ENCODE measurements at places on chromosomes 4 and X.

DNA sequence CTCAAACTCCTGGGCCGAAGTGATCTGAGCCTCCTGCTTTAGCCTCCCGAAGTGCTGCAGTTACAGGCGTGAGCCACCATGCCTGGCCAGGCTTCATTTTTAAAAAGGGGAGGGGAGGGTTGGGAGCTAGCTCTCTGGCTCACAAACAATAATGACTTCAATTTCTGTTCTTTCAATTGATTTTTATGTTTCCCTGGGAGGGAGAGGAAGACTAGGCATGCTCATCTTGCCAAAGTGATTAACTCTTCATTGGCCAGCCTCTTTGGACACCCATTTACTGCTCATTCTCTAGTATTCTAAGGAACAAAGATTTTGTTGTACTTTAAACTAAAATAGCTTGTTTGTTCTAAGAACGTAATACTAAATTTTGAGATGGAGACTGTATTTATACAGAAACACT is 43.4 kb upstream of the TRIM2 start:
- DNase-seq = no peak

- DNase-seq = no peak
Observed at GRCh38 chrX:107626916-107627315, 1.4 kb upstream of the PRPS1 start.

GRCh38 chr4:134708026-134708425 is 506.4 kb upstream of the PABPC4L start:
- no peak for DNase-seq

GRCh38 chrX:15242899-15243555 is 26.9 kb downstream of the ASB9 start:
- DNase-seq = peak; percentile 68

GRCh38 chrX:47248576-47248975 is 15.8 kb downstream of the USP11 start:
- no peak for DNase-seq

GRCh38 chrX:130857207-130857606 is 45.8 kb downstream of the ENOX2 start:
- DNase-seq = no peak

DNA sequence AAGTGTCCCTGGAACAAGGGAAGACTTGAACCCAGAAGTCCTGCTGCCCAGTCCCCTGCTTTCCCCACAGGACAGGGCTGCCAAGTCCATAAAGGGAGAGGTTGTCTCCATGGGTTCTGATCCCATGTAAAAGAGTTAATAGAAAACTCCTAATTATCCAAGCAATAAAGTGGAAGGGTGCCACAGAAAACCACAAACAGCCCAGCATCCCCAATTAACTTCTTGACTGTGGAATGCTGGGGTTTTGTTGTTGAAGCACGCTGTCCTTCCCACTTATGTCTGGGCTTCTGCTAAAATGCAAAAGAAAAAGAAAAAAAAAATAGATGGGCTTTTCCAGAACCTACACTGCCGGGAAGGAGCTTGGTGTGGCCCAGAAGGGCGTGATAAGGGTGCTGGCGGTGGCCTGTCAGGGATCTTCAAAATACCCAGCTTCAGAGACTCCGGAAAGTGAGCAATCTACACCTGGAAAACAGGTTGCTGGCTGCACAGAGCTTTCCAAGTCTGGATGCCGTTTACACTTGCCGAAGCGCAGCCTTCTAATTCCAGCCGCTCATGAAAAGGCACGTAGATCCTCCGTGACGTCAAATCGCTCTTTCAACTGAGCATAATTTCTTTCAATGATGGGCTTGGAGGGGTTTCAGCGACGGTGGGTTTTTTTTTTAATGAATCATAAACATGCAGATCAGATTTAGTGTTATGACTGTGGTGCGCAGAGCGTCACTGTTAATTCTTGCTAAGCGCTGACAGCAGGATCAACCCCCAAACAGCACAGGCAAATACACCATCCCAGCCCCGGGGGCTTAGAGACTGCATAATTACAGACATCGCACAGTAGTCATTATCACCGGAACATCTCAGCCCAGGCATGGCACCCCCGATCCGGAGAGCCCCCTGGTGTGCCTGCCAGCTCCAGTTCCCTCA is 197.6 kb downstream of the BCOR start:
- no peak for DNase-seq

DNA sequence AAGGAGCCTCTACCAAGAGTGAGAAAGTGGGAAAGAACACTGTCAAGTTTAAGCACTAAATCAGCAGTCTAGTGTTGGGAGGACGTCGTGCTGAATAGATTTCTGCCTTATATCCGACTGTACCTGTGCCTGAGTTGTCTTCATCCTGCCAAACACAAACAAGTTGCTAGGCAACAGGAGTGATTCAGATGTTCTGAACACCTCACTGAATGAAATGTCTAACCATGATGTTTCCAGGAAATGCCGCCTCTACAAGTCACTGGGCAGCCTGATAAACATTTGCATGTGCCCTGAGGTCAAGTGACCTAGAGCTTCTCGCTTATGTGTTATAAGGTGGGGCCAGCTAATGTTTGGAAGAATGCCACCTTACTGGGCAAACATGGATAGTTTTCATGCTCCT is 37.9 kb downstream of the SGMS2 start:
- peak; percentile 97 for DNase-seq

DNA sequence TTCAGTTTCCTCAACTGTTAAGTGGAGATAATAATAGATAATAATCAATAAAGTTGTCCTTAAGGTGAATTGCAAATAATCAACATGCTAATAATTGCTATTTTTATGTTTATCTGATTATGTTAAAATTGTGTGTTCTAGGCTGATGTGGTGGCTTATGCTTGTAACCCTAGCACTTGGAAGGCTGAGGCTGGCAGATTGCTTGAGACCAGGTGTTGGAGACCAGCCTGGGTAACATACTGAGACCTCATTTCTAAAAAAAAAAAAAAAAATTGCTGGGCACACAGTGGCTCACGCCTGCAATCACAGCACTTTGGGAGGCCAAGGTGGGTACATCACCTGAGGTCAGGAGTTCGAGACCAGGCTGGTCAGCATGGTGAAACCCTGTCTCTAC is 175.2 kb downstream of the GC start:
- no peak for DNase-seq

DNA sequence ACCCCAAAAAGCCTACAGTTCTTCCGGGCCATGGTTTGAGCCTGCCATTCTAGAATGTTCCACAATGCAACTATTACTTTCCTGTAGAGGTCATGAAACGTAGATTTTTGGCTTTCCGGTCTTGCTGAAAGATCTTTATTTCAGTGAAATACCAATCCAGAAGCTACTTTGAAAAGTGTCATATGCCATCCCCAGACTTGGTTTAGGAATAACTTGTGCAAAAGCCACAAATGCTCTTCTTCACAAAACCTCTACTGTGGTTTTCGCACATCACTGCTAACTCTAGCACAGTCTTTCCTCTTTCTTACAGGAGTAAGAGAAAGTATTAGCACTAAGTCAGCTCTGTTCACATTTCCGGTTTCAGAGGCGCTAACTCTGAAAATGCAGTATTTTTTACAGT is 12.7 kb upstream of the CD40LG start:
- DNase-seq = no peak

DNA sequence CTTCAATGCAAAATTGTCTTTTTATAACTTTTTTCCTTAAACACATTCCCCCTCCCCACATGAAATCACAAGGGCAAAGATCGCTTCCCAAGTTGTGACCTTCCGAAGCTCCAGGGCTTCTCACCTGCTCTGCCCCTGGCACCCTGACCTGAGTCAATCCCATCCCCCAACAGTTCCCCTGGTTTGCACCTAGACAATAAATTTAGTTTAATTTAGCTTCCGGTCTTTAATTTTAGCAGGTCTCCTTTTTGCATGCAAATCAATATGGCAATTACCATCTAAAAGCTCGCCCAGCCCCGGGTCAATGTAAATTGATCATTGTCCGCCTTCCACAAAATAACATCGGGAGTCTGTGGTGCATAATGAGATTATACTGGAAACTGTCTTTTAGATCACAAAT is 6.8 kb downstream of the BCOR start:
- no peak for DNase-seq

DNA sequence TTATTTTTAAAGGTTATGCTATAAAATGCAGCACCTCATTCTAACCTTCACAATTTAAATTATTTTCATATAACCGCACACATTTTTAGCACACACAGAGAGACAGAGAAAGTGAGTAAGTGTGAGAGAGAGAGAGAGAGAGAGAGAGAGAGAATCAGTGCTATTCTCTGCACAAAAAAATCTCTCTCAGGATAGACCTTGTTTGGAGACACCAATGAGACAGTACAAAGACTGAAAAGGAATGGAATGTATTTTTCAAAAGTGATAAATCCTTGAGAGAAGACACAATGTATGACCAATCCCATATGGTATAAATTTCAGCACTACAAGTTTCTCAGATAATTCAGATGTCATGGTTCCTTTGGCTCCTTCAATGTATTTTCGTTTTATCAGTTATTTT is 132.1 kb upstream of the PCDH18 start:
- DNase-seq = no peak

GRCh38 chr4:108159845-108160244 is 8.9 kb downstream of the LEF1 start:
- DNase-seq = no peak

GRCh38 chr4:160129439-160129838 is 1026.6 kb downstream of the RAPGEF2 start:
- no peak for DNase-seq

GRCh38 chrX:133653358-133653757 is 238.1 kb upstream of the GPC4 start:
- DNase-seq = no peak
